ENCODE measurements at places on chromosomes 6 and 20.

DNA sequence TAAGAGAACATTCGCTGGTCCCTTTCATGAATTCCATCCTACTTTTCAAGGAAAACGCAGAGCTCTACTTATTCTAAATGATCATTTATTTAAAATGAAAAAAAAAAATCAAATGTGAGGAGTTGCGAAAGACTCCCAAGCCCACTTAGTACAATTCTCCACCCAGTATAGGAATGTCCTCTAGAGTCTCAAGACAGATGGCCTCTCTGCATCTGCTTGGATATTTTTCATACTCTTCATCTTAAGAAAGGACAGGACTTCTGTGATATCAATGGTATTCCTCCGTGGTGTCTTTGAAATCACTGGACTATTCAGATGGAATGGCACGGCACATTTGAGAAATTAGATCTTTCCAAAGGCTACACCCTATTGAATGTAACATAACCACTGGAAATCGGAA, 107.1 kb downstream of the PTPRK start:
- DNase-seq, result no peak

DNA sequence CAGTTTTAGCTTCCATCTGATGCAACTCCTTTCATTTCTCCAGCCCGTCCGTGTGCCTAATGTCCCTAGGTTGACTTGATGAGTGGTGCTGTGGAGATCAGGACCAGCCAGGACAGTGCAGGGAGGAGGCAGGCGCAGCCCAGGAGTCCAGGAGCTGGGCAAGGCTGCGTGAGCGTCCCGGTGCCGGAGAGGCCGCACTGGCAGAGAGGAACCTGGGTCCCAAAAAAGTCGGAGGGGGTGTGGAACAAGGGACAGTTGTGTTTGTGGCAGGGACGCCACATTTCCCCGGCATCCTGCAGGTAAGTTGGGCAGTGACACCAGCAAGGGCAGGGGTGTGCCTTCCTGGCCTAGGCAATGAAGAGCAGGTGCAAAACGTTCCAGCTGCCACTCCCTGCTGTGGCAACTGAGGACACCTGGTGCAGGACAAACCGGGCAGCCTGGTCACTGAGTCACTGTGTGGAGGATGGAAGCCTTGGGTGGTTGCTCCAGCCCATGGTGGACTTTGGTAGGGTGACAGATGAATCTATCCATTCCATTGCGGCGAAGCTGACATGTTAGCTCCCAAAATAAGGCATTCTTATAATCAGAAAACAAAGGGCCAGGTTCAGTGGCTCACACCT, 53.2 kb downstream of the RAMACL start:
- no peak for DNase-seq

DNA sequence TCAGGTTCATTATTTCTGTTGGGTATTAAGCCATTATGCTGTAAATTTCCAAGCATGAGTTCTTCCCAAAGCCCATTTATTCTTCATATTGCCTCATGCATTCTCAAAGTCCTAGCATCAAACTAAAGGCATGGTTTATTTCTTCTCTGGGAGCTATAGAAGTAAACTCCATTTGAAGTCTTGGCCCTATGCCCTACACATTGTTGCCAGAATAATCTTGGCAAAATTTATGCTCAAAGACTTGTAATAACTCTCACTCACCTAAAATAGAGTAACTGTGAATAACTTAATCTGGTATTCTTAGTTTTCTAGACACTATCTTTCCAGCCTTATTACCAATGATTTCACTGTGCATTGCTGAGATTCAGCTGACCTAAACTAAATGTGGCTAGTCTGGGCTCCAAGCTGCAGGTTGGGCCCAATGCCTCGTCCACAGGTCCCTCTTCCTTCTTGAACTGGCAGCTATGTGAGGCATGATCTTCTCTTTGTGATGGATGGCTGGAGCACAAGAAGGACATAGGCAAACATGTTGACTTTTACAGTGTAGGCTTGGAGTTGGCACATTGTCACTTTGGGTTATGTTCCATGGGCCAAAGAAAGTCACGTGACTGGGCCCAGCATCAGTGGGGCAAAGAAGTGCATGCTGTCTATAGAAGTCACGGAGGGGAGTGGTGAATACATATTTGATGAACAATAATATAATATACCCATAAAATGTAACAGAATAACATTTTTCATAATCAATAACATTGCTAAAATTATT, 39.1 kb upstream of the ANKEF1 start:
- DNase-seq, result no peak

DNA sequence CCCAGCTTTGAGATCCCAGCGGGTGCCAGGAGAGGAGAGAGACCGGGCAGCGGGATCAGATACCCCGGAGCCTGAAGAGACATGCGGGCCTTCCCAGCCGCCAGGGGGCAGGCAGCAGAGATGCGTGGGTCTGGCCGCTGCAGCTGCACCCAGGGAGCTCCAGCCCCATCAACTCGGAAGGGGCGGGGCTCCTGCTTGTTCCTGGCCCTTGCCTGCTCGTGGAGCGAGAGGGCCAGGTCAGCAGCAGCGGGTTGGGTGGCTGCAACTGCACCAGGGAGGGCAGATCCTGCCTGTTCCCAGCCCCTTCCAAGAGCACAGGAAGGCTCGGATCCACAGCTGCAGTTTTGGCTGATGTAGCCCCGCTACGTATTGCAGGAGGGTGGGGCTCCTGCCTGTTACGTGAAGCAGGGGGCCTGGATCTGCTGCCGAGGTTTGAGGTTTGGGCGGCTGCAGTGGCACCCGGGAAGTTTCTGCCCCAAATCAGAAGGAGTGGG, 532.8 kb downstream of the RFPL4B start:
- DNase-seq, result no peak

GRCh38 chr20:54070187-54070987, at the start of gene BCAS1:
BCAS1 (minus strand) TSS chr20:54070594; CDS start chr20:54058718, 11,876 bp downstream.
- no peak for DNase-seq

DNA sequence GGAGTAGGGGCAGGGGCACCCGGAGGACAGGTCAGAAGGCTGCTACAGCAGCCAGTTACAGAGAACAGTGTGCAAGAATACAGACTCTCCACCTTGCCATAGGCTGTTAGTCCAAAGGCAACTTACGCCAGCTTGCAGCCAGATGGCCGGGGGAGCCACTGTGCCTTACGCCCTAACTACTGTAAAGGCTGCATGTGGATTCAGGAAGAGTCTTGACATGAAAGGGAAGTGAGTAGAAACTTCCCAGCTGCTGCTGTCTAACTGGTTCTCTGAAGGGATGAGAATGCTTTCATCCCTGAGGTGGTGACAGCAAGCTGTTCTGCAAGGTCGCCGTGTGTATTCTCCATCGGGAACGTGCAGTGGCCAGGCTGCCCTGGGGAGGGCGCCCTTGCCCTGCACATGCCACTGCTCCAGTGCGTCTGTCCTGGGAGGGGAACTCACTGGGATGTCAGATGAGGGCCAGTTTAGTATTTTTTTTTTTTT, 46.1 kb downstream of the LYRM4 start:
- DNase-seq, result no peak

- DNase-seq, result no peak
Observed at GRCh38 chr6:117870486-117871242, 36.4 kb upstream of the SLC35F1 start.

- DNase-seq, result no peak
Observed at GRCh38 chr6:49155316-49155715, 307.7 kb downstream of the MMUT start.

DNA sequence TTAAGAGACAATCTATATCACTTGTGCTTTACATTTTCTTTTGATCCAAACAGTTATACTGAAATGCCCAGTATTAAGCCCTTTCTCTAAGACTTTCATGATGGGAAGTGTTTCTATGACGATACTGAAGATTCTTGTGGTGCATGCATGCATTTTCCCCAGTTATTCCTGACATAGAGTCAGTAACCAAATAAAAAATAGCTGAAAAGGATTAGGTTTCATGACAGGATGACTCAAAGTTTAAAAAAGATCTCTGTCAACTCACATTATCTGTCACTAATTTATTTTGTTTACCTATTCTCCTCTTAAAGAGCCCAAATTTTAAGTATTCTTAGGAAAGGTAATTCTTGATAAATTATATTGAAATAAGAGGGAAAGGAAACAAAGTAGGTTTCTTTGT, 98.4 kb downstream of the SESN1 start:
- no peak for DNase-seq

GRCh38 chr6:34358389-34358905, 34.0 kb downstream of the NUDT3 start:
- DNase-seq, result no peak

GRCh38 chr20:47886454-47887041, 101.3 kb upstream of the SULF2 start:
- no peak for DNase-seq

- no peak for DNase-seq
Observed at GRCh38 chr6:61977099-61977498, 308.9 kb downstream of the KHDRBS2 start.

- no peak for DNase-seq
Observed at GRCh38 chr6:49430187-49430586, 32.9 kb downstream of the MMUT start.

- no peak for DNase-seq
Observed at GRCh38 chr6:152946995-152947394, 35.8 kb downstream of the FBXO5 start.

- no peak for DNase-seq
Observed at GRCh38 chr6:99761711-99762110, 155.1 kb downstream of the PRDM13 start.

DNA sequence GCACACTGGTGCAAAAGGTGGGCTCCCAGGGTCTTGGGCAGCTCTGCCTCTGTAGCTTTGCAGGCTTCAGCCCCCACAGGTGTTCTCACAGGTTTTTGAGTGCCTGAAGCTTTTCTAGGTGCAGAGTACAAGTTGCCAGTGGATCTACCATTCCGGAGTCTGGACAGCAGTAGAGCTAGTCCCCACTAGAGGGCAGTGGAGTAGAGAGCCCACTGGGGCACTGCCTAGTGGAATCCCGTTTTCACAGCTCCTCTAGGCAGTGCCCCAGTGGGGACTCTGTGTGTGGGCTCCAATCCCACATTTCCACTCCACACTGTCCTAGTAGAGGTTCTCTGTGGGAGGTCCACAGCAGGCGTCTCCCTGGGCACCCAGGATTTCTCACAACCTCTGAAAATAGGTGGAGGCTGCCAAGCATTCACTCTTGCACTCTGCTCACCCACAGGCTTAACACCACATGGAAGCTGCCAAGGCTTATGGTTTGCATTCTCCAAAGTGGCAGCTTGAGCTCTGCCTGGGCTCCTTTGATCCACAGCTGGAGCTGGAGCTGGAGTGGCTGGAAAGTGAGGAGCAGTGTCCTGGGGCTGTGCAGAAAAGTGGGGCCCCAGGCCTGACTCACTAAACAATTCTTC, 86.3 kb upstream of the PROKR2 start:
- no peak for DNase-seq

DNA sequence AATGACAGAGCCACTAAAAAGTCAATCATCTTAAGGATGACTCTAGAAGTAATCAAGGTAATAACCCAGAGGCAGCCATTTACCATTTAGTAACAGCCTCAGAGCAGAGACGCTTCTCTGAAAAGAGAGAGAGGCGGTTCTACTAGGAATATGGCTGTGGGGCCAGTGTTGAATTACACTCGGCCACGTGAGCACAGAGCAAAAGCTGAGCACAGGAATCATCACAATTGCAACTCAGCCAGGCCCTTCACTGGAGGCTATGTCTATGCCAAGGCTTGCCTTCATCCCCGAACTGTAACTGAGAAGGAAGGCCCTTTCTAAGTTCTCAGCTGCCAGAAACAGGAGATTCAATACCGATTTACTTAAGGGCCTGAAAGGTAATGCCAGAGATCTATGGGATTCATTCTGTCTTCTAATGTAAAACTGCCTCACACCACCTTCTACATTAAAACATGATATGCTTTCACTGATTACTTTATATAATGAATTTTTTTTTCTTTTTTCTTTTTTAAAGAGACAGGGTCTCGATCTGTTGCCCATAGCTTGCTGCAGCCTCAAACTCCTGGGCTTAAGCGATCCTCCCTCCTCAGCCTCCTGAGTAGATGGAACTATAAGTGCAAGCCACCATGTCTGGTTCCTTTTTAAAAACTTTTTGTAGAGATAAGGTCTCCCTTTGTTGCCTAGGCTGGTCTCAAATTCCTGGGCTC, 67.6 kb downstream of the NUDT3 start:
- DNase-seq, result no peak
